Stimulated activated CD8-positive, alpha-beta memory T cell treated with anti-CD3 and anti-CD28 coated beads, Interleukin-12 subunit alpha, Interleukin-12 subunit beta, amount 100 ng/mL, for 4 hours (primary cell): ENCODE measurements at places on chromosomes 6 and 20.

DNA sequence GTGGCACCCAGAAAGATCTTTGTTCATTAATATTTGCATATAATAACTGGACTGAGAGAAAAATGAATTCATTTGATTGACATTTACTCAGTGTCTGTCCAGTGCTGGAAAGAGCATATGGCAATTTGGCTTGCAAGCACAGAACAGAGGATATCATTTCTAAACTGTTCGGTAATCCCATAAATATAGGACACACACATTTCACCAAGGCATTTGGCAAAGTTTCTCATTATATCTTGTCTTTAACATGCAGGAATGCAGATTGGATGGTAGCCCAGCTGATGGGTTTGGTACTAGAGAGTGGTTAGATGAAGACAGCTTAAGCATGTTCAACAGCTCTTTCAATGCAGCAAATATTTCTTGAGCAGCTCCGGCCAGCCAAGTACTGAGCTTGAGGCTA lies 259.2 kb downstream of the PRKN start:
- no peak for DNase-seq

- no peak for DNase-seq
Measured at GRCh38 chr6:168029459-168030217, 32.2 kb downstream of the KIF25 start.

GRCh38 chr20:51404297-51405060 lies 138.0 kb downstream of the NFATC2 start:
- DNase-seq, result peak; percentile 71

- peak; percentile 17 for DNase-seq
Measured at GRCh38 chr6:56843476-56844349, 111.2 kb upstream of the BEND6 start.

GRCh38 chr6:170459451-170459850 lies 93.7 kb downstream of the PSMB1 start:
- DNase-seq, result peak; percentile 27
